Stimulated activated CD4-positive, alpha-beta T cell treated with anti-CD3 and anti-CD28 coated beads, TNF-alpha, amount 100 ng/mL, for 1 hour (primary cell): ENCODE measurements at places on chromosomes 4 and X.

- no peak for DNase-seq
These were observed 102.6 kb downstream of the PDE5A start for GRCh38 chr4:119525771-119526712.

DNA sequence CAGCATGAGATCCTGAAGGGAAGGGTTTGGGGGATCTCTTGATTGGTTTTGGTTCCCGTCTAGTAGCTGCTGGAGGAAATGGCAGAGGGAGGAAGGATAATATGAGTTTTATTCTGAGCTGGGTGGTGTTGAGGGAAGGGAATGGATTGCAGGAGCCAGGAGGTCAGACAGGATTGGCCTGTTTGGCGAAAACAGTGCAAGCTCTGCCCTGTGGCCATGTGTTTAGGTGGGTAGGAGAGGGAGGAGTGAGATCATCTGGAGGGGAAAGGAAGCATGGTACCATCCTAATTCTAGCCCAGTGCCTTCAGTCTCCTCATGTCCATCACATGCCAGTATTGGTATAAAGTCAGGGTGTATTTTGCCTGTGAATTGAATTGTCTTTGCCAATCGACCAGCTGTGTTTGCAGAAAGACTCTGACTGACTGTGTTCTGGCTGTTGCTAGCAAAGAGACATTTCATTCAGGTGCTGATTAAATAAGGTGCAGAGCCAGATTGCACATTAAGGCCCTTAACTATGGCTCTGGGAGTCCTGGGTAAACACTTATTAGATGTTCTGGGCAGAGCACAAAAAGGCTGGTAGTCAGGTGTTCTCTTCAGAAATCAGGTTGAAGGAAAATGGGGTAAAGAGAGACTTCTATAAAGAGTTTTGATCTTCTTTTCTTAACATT is 10.0 kb downstream of the TMEM164 start:
- no peak for DNase-seq

DNA sequence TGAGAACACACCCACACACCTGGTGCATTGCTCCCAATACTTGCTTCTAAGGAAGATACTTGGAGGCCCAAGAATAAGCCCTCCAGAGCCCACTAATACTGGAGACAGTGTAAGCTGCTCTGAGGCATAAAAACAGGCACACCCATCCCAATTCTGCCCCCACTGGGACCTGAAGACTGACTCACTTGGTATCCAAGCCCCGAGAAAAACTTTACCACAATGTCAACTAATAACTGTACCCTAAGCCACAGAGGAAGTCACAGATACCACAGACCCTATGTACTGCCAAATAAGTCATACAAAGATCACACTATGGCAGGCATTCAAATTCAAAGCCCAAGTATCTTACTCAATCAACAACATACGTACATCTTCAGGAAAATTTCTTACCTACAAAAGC is 398.2 kb upstream of the SPANXN1 start:
- DNase-seq, result no peak

- no peak for DNase-seq
These were observed 239.5 kb upstream of the GPC4 start for GRCh38 chrX:133654811-133655210.

DNA sequence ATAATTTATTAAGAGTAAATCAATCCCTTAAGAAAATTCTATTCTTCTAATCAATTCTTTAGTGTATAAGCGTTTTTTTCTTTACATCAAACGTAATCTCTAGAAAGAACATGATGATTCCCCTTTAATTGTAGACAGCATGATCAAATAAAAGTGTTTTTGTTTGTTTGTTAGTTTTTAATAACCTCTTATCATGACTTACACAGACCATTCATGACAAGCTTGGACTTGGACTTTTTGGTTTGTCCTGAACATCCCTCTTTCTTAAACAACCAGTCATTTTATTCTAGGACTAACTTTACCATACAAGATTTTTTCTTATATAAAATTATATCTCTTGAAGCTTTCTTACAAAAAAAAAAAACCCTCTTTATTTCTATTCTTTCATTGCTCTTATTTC is 344.6 kb upstream of the SPOCK3 start:
- no peak for DNase-seq

- DNase-seq, result no peak
These were observed 64.1 kb downstream of the WWC2 start for GRCh38 chr4:183163135-183163534.

GRCh38 chrX:68376373-68376772 is 56.9 kb downstream of the OPHN1 start:
- DNase-seq, result no peak
